ENCODE measurements at places on chromosomes 3 and 15. TPM values are rescaled to one million over a fixed set of nuclear protein-coding genes. Genes with fewer than 3 reads are reported as not detected.

GRCh38 chr3:71371282-71371681 is 212.2 kb downstream of the FOXP1 start:
- DNase-seq: no peak

GRCh38 chr3:16950282-16950681 is 65.5 kb downstream of the PLCL2 start:
- no peak for DNase-seq

GRCh38 chr3:128084675-128085021 is 32.4 kb downstream of the SEC61A1 start:
- no peak for DNase-seq

DNA sequence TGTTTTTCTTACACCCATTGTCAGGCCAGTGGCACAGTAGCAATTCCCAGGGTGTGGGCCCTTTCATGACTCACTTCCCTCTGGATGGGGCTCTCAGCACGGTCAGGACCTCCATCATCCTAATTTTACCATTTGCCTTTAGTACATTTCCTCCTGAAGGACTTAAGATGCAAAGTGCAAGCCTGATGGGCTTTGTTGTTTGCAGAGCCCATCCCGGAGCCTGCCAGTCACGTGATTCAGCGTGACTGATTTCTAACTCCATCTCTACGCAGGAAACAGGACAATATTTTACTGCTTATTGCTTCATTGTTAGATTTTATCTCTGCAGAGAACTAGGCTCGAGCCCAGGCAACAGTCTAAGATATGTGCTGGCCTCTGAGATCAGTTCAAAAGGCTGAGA is 223.7 kb downstream of the PDZRN3 start:
- no peak for DNase-seq

GRCh38 chr3:11655196-11655928 is 11.6 kb upstream of the VGLL4 start:
- no peak for DNase-seq

- DNase-seq: no peak
Observed at GRCh38 chr15:46543626-46544025, 908.8 kb downstream of the SQOR start.

DNA sequence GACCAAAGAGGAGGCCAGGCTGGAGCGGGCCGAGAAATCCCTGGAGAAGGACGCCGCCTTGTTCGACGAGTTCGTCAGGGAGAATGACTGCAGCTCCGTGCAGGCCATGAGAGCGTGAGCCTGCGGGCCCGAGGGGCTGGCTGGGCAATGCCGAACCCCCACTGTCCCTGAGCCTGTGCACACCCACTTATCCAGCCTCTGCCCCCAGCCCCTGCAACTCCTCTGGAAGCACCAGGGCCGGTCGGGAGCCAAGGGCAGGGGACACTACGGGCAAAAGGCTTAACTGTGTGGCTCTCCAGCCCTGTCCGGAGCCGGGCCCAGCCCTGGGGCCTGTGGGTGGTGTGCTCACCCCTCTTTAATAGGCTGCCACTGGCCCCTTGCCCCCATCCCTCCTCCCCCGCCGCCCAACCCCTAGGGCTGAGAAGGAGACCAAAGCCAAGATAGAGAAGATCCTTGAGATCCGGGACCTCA is 24.0 kb downstream of the CFAP100 start:
- DNase-seq: no peak

DNA sequence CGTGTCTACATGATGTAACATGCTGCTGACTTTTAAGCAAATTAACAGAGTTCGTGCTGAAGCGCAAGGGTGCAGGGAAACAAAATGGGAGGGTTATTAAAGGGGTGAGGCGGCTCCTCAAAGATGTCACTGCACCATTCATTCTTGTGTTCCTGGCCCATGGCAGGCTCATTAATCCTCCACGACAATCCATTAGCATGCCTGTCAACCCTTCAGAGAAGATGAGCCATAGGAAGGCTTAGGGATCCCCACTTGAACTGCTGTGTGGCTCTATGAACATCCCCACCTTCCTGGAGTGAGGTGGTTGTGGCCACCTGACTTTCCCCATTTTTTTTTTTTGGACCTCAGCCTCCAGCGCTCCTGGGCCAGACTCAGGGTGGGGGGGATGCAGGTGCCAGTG is 45.8 kb downstream of the IGF1R start:
- no peak for DNase-seq

GRCh38 chr3:145094355-145094941 is 1066.5 kb downstream of the PLOD2 start:
- DNase-seq: peak; percentile 43

GRCh38 chr15:99413955-99414754 is 151.6 kb upstream of the MEF2A start:
- DNase-seq: no peak

DNA sequence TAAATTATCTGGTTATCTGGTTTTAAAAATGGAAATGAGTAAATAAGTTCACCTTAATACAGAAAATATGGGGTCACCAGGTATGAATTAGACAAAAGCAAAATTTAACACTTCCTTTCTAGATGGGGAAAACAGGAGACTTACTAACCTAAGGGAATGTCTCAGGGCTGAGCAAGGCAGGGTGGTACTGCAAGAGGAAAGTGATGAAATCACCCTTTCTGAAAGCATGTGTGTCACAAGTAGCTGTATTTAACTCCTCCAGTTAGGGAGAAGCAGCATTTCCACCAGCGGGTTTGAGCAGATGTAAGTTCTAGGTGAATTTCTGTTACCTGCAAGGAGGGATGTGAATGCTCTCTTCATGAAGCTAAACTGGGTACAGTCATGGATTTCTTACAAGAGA is 629.1 kb downstream of the MECOM start:
- no peak for DNase-seq

GRCh38 chr15:96693990-96694517 is 363.6 kb downstream of the NR2F2 start:
- DNase-seq: peak; percentile 29

GRCh38 chr3:58647381-58648141 is 19.0 kb downstream of the FAM3D start:
- no peak for DNase-seq

DNA sequence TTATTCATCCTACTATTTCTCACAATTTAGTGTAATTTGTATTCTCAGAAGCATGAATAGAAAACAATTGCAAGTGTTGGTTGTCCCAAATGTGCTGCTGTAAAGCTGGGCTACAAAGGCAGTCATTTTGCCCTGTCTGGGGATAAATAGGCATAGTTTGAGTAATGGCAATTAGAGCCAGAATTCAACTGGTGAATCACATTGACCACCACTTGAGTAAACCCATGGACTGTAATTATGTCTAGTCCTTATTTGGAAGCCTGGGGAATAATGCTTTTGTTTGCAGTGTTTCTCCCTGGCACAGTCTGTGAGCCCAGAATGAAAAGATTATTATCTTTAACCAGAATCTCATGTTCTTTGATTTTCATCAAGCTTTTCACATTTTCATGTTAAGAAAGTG is 30.5 kb upstream of the CHL1 start:
- DNase-seq: no peak

GRCh38 chr15:98842973-98843285 is 164.7 kb downstream of the PGPEP1L start:
- no peak for DNase-seq

DNA sequence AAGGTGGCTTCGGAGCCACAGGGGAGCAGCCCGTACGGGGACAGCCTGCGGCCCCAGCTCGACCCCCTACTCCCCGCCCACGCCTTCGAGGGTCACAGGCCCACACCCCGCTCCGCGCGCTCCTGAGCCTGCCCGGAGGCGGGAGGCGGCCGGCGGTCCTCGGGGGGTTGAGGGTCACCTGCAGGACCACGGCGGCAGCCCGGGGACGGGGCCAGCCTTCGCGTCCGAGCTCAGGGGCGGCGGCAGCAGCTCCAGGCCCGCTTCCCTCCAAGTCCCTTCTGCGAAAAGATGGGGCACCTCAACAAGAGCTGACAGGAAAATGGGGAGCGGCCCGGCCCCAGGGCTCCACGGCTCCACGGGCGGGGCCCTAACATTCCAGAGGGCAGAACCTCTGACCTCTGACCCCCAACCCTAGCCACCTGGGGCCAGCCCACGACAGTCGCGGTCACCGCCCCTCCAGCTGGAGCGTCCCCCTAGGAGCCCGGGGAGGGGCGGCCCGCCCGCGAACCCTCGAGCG is 428 bp downstream of the LYSMD4 start:
- DNase-seq: no peak

The KNG1 gene
- not detected for total RNA-seq

The STARD5 gene
- total RNA-seq: 1.1 TPM

The ZBTB20 gene
- total RNA-seq: 32.5 TPM

The C3orf18 gene
- total RNA-seq: 11.3 TPM

The IL20RB gene
- total RNA-seq: 0.89 TPM

The EFCAB12 gene
- total RNA-seq: not detected
